ENCODE measurements at places on chromosomes 12 and 14.

GRCh38 chr12:103823871-103824270, 17.2 kb downstream of the NT5DC3 start:
- no peak for DNase-seq

DNA sequence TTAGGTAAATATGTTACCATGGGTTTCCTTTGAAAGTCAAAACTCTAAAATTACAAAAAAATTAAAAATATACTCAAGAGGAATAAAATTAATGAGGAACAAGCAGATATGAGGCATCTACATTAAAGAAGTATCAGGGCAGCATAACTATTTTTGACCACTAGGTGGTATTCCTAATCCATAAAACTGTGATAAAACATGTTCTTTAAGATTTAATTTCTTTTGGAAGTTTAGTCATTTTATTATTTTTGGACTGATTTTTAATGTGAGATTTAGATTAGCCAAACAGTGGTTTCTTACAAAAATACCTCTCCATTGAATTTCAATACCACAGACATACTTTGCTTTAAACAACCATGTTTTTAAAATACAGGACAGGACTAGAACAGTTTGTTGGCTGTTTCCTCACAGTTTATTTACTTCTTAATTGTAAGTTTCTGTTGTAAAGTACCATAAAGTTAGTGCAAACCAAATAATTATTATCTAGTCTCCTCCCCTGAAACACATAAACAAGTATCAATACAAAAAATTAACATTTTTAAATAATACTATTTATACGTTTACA, 49.8 kb downstream of the NTS start:
- DNase-seq: no peak

DNA sequence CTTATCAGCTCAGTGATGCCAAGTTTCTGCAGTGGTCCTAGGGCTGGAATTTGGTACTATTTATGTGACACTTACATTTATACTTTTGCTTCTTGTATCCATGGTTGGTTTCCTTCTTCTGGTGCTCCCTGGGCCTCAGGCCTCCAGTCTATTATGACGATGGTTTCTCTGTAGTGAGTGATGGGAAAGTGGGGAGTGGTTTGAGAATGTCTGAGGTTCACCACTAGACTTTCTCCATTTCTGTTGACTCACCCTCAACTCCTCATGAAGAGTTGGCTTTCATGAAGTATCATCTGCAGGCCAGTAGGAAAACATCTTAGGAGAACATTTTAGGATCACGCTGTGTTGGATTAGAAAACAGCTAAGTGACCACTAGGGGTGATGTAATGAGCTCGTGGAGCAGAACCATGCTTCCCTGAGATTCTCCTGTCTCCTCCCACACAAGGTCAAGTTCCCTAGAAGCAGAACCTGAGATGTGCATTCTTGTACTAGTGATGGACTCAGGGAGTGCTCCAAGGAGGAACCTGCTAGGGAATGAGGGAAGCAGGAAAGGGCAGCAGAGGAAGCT, 32.1 kb downstream of the RPH3A start:
- DNase-seq: no peak

GRCh38 chr12:76698966-76699365, 64.9 kb upstream of the ZDHHC17 start:
- no peak for DNase-seq

GRCh38 chr14:92890830-92891588, 31.9 kb upstream of the CHGA start:
- DNase-seq: peak; percentile 55

- no peak for DNase-seq
These were observed 13.3 kb upstream of the RERG start for GRCh38 chr12:15234508-15234907.

DNA sequence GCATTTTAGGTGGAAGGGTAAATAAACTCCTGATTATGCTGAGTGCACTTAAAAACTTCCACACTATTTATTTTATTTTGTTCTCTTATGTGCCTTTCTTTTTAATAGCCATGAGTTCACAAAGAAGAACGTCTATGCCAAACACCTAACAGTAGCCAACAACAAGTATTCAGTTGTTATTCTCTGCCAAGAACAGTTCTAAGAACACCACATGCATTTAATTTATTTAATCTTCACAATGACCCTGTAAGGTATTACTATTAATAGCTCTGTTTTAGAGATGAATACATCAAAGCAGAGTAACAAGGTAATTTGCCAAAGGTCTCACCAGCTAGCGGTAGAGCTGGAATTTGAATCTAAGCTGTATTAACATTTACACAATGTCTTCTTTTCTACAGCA, 240.1 kb downstream of the ALG10B start:
- DNase-seq: no peak

DNA sequence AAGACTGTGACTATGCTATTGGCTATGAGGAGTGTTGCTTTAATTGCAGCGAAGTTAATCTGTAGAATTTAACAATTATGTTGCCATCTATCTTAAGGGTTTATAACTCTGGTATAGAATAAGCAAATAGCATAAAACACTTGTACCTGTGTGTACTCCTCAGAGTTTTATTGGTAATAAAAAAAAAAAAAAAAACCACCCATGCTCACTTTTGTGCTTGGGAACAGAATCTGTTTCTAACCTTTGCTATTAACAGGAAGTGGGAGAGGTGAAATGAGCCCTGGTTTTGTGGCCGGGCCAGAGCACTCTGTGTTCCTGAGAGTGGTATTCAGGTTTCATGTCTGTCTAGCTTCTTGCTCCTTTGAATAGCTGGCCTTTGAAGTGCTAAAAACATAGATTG, 53.1 kb downstream of the PDE3A start:
- DNase-seq: no peak

DNA sequence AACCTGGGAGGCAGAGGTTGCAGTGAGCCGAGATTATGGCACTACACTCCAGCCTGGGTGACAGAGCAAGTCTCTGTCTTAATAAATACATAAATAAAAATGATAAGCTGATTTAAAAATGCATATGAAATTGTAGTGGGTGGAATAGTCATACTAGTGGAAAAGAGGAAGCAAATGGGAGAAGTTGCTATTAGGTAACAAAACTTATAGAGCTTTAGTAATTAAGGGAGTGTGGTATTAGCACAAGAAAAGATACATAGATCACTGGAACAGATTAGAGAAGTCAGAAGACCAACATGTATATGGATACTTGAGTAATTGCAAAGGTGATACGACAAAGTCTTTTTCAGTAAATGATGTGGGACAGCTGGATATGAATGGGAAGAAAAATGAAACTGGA, 26.5 kb downstream of the TECPR2 start:
- DNase-seq: no peak

DNA sequence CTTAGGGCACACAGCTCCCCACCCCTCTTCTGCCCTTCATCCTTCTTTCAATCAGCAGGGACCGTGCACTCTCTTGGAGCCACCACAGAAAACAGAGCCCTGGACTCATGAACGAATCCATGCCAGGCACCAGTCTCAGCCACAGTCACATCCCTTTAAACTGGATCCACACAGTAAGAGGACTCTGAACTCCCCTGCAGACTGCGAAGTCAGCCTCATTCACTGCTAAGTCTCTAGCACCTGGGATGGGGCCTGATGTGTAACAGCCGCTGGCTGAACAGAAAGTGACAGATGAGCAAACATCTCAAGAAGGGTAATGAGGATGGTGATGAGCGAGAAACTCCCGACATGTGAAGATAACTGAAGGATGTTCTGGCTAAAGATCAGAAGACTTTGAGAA, 45.8 kb upstream of the IQSEC3 start:
- no peak for DNase-seq

GRCh38 chr14:60455875-60456274, 30.0 kb downstream of the C14orf39 start:
- DNase-seq: no peak

DNA sequence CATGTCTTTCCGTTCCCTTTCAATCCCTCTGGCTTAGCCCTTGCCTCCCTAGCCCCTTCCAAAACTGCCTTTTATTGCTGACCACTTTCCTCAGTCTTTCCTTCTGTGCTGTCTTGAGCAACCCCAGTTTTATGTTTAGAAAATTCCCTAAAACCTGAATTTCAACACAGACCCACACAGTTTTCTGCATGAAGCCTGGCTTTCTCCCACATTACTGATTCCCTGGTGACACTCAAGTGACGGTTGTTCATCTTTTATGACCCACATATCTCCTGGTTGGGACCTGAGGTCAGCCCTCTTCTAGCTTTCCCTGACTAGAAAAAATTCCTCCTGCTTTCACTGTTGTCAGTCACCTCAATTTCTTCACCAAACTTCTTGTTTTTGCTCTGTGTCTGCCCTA, 21.0 kb downstream of the FGD4 start:
- DNase-seq: no peak

DNA sequence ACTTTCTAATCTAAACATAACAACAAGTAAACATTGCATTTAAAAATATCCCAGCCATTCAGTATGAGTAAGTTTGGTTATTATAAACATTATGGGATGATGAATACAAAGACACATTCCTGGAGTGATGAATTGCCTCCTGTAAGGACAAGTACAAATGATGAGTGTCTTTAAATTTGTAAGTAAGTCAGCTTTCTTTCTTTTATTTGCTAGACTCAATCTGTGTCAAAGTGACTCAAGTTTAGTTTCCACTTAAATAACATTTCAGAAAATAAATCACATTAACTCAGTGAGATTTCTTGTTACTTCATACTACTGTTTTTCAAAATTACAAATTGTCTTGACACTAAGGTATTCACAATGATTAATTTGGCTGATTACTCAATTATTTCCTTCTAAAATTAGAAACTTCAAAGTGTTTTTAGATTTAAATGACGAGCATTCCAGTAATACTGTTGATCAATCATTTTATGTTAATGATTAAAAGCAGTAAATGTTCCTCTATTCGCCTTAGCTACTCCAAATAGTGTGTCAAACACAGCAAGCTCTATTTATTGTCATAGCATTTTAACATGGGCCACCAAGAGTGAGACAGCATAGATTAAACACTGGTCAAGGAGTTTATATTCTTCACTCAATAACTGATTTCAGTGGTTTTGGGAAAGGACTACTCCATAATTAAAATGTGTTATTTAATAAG, 658.0 kb upstream of the MDGA2 start:
- no peak for DNase-seq

GRCh38 chr14:74019408-74020137, 424 bp downstream of the BBOF1 start:
- no peak for DNase-seq

DNA sequence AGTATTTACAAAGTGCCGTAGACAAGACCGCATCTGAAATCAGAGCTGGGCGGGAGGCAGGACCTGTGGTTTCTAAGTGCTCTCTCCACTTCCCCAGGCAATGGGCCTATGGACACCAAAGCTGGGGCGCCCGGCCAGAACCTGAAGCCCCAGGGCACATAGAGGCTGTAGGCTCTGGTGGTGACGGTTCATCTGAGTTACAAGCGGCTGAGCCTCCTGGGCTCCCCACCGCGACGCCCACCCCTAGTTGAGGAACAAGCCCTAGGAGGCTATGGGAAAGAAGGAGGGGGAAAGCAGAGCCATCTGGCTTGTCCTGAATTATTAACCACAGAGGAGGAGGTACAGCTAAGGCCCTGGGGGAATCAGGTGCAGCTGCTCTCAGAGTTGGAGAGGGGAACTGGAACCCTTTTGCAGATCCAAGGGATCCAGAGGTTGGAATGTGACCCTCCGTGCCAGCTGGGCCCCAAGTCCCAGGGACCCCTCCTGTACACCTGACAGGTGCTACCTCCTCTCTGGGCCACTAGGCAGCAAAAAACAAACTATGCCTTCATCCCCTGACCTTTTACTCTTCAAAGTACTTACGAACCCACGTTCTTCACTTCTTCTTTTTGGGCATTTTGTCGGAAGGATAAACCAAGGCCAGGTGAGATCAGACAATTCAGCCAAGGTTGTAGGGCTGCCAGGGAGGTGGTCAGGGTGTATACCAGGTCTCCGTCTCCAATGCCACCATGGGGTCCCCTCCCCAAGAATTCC, 77.2 kb downstream of the ARL6IP4 start:
- no peak for DNase-seq

Data from head of caudate nucleus (tissue), 42 donors.